GM23338 (cell line): ENCODE measurements at places on chromosomes 7 and 10. TPM values are rescaled to one million over a fixed set of nuclear protein-coding genes. Genes with fewer than 3 reads are reported as not detected.

- DNase-seq = peak; percentile 78
- H3K27me3 ChIP-seq = no peaks in the 10 kb centered on the region
- H3K4me3 ChIP-seq = peak overlapping the region; percentile 100
- peak overlapping the region; percentile 90 for H3K27ac ChIP-seq
- no peaks in the 10 kb centered on the region for H3K36me3 ChIP-seq
- H3K4me1 ChIP-seq = peaks cover 48% of the 10 kb centered on the region
Observed at GRCh38 chr7:157339777-157340677, 3.2 kb downstream of the DNAJB6 start.

DNA sequence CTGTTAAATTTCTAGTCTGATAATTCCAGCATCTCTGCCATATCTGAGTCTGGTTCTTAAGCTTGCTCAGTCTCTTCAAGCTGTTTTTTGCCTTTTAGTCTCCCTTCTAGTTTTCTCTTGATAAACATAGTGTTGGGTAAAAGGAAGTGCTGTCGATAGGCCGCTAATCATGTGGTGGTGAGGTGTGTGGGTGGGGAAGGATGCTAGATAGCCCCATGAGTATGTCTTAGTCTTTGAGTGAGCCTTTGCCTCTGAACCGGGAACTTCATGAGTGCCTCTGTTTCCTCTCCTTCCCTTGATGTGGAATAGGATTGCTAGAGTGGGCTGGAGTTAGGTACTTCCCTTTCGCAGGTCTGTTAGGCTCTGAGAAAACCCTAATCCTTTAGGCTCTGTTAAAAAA, 441.8 kb downstream of the INHBA start:
- no peaks in the 10 kb centered on the region for H3K36me3 ChIP-seq
- no peaks in the 10 kb centered on the region for H3K4me1 ChIP-seq
- no peak overlapping the region for H3K4me3 ChIP-seq
- DNase-seq = no peak
- H3K27ac ChIP-seq = no peak overlapping the region

SMARCD3 gene
- total RNA-seq = 2.2 and 3.3 TPM in 2 replicates

GIMAP8 gene
- not detected in 2 replicates for total RNA-seq
